ENCODE measurements at places on chromosomes 16 and 17.

DNA sequence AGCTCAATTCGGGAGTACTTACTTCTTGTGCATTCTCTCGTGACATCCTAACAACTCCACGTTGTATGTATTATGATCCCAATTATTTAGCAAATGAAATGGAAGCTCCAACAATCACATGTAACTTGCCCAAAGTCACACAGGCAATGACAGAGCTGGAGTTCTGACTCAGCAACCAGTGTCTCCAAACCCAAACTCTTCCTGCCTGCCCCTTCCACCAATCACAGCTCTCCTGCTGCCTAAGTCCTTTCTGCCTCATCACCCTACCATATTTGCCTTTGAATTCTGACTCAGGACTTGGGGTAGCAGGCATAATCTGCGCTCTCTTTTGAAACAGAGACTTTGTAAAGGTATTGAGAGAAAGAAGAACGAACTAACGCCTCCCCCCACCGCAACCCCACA lies 245.2 kb upstream of the MAF start:
- no peak for DNase-seq

DNA sequence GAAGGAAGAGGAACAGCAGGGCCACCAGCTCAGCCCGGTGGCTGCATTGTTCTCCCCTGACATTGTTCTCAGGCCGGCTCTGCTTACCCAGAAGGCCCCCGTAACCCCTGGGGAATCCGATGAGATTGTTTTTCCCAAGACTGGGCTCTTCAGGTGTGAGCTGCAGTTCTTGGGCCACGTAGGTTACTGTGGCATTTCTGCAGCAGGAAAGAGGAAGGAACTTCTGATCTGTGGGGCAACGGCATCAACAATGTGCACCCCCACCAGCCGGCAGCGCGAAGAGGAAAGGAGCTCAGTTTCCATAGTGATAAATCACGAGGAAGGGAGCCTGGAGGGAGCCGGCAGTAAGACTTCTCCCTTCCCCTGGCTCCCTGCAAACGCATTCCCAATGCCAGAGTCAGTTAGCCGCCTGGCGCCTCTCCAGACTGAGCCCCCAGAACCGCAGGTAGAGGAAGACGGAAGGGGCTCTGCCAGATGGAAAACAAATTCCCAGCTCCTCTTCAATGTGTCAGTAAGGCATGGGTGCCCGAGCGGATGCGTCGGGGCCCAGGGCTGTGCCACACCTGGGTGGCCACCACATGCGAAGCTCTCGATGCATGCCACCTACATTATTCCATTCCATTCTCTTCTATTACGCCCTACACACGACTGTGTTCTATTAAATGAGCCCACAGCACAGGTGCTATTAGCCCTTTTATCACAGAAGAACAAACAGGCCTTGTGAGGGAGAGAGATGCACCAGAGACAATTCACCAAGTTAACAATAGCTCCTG lies 21.5 kb upstream of the PECAM1 start:
- DNase-seq, result peak; percentile 9

DNA sequence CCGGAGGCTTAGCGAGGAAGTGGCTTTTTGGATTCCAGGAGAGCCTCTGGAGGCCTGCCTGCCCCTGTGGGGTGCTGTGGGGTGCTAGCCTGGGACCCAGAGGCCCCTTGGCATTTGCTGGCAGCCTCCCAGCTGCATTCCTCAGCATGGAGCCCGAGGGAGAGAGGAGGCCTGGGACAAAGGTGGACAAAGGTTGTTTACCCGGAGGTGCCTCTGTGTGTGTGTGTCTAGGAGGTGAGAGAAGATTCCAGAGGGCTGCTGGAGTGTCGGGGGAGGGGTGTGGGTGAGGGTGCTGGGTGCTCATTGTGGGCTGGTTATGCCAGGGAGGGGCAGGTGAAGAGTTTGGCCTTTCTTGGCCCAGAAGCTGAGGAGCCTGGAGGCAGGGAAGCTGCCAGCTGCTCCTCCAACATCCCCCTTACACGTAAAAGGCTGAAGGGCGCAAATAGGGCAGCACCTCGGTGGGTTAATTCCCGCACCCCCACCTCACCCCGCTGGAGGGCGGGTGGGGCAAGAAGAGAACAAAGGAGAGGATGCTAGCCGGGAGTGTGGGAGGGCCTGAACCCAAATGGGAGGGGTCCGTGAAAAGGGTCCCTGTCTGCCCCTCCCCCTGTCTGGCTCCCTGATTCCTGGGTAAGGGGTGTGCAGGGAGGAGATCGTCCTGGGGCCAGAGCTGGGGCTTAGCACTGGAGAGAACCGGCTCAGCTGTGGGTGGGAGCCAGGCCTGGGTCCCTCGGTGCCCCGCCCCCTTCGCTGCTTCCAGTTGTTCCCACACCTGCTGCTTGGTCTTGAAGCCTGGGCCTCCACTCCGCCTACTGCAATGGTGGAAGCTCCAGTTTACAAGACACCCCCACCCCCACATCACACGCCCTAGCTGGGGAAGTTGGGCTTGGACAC lies 9.9 kb downstream of the HEXIM2 start:
- no peak for DNase-seq

GRCh38 chr17:80725517-80725916 lies 180.9 kb downstream of the RPTOR start:
- no peak for DNase-seq

DNA sequence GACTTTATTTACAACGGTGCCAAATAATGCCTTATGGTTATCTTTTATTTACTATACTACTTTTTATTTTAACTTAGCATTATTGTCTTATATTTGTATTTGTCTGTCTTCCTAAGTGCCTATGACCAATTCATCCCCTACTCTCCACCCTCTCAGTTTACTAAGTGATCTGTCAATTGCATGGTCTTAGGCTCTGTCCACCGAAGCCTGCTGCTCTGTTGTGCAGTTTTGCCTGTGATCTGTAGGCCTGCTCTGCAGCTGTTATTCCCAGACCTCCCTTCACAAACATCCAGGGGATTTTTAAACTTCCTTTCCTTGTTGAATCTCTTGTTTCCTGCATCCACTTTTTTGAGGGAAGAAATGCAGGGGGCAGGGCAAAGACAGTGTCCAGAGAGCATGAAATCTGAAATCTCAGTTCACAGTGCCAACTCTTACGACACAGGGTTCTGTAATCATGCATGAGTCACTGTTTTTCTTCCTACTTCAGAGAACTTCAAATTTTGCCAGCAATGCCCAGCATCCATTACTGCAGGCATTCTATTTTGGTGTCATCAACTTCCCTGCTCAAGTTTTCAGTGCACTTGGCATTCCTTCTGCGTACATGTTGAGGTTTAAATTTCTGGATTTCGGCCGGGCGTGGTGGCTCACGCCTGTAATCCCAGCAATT lies 11.4 kb downstream of the SLFN5 start:
- DNase-seq, result no peak

GRCh38 chr17:40068129-40068581 lies 5.4 kb downstream of the THRA start:
- no peak for DNase-seq

DNA sequence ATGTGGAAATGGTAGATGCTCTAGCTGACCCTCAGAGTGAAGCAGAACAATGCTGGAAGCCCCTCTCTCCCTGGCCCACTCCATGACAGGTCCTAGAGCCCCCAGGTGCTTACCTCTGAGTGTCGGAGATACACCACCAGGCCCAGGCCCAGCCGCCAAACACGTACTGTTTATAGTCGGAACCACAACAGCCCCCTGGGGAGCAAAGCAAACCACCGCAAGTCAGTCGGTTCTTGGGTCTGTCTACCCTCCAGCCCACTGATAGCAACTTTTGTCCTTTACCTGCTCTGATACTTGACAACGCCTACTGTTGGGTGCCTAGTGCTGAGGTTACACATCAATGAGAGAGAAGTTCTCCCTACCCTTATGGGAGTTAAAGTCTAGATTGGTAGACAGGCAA lies 8.7 kb downstream of the FLOT2 start:
- DNase-seq, result no peak

DNA sequence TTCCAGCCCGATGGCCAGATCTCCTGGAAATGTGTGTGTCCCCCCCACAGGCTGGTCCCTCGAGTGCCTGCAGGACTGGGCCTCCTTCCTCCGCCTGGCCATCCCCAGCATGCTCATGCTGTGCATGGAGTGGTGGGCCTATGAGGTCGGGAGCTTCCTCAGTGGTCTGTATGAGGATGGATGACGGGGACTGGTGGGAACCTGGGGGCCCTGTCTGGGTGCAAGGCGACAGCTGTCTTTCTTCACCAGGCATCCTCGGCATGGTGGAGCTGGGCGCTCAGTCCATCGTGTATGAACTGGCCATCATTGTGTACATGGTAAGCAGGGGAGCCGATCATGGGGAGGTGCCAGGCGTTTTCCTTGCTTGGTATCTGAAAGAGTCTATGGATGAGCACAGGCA lies 22.1 kb downstream of the SLC47A1 start:
- no peak for DNase-seq

DNA sequence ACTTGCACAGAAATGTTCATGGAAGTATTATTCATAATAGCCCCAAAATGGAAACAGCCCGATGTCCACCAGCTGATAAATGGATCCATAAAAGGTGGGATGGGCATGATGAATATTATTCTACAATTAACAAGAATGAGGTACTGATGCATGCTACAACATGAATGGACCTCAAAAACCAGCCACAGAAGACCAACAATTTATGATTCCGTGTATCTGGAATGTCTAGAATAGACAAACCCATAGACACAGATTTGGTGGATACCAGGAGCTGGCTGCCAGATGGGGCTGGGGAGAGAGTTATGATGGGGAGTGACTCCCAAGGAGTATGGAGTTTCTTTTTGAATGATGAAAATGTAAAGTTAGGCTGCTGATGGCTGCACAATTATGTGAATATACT lies 10.8 kb upstream of the NAGLU start:
- DNase-seq, result no peak

DNA sequence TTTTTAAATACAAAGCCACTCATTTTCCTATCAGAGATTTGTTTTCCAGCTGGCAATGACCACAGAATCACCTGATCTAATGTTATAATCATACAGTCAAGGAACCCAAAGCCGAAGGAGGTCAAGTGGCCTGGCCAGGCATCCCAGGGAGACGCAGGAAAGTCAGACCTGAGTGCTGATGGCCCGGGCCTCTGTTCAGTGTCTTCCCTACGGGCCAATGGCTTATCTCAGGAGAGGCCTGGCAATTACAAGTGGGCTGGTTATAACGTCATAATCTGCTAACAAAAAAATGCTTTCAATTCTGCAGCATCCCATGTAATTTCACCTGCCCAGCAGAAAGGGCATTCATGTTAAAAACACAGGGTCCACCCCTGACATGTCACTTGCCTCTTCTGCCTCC lies 43.5 kb downstream of the ARHGAP17 start:
- no peak for DNase-seq

GRCh38 chr16:17949141-17949981 lies 387.2 kb downstream of the NPIPA8 start:
- no peak for DNase-seq

GRCh38 chr17:57902117-57902799 lies 52.4 kb upstream of the MRPS23 start:
- DNase-seq, result no peak

GRCh38 chr17:69819316-69820087 lies 255.5 kb upstream of the KCNJ16 start:
- DNase-seq, result no peak

GRCh38 chr17:21252289-21252795 lies 868 bp downstream of the NATD1 start:
- no peak for DNase-seq

DNA sequence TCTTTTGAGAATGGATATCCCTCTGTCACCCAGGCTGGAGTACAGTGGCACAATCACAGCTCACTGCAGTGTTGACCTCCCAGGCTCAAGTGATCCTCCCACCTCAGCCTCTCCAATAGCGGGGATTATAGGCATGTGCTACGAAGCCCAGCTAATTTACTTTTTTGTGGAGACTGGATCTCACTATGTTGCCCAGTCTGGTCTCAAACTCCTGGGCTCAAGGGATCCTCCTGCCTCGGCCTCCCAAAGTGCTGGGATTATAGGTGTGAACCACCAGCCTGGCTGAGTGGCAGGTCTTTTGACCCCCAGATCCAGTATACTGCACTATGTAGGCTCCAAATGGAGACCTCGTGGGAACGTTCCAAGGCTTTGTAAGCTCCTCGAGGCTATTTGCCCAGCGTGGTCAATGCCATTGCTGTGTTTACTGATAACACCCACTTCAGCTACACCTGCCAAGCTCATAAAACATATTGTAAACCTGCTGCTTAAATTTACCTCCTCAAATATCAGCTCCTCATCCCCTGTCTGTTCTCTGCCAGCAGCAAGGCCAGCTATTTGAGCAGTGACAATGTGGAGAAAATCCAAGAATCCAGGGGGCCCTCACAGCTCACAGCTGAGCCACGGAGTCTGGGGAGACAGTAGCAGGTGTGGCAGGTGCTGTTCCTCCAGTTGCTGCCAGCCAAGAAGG lies 16.2 kb upstream of the KIFC3 start:
- DNase-seq, result peak; percentile 73

- DNase-seq, result no peak
Measured at GRCh38 chr17:7060165-7060891, 16.4 kb upstream of the SLC16A11 start.

GRCh38 chr17:4172356-4172755 lies 29.4 kb downstream of the CYB5D2 start:
- DNase-seq, result no peak

- DNase-seq, result no peak
Measured at GRCh38 chr17:69506489-69506888, 92.0 kb downstream of the MAP2K6 start.

GRCh38 chr17:3847165-3847670 lies 1.2 kb upstream of the NCBP3 start:
- DNase-seq, result no peak

All from NCI-H748 treated with DMSO at 0.1 percent for 48 hours (cell line).